ENCODE measurements at places on chromosomes 4 and X.

GRCh38 chr4:25504932-25505636 lies 128.0 kb downstream of the ANAPC4 start:
- no peak for DNase-seq

DNA sequence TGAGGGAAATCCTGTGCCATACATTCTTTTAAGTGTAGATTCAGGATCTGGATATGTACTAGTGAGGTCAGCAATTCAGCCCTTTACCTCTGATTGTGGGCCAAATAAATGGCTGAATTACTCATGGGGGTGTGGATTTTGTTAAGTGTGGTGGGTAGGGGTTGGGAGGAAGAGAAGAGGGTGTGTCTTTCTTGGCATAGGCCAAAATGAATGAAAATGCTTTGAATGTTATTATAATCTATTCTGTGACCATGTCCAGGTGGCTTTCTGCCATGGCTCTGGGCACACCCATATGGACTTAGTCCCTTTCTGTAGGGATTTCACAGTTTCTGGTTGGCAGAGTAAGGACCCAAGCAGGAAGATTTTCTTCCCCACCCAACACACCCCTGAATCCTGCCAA lies 244.3 kb downstream of the CBR4 start:
- DNase-seq: no peak

- DNase-seq: no peak
Measured at GRCh38 chrX:19024366-19024765, 40.5 kb upstream of the PHKA2 start.

DNA sequence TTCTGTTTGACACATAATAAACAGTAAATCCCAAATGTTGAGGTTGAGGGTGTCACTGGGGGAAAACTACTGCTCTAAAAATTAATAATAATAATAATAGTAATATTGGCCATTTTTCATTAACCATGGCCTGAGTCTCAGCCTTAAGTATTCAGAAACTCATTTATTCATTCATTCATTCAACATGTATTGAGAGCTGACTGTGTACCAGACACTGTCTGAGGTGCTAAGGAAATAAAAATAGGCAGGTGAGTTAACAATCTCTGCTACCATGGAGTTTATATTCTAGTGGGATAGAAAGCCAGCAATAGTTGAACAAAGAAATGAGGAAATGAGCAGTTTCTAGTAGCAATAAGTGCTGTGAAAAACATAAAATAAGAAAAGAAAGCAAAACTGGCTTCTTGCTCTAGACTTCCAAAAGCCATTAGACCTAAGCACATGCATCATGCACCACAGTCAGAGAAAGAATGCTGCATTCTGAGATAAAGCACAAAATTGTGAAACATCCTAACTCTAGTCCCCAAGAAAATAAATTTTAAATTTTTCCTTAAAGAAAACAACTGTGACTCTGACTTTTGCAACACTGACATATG lies 278.7 kb downstream of the RCHY1 start:
- DNase-seq: no peak

DNA sequence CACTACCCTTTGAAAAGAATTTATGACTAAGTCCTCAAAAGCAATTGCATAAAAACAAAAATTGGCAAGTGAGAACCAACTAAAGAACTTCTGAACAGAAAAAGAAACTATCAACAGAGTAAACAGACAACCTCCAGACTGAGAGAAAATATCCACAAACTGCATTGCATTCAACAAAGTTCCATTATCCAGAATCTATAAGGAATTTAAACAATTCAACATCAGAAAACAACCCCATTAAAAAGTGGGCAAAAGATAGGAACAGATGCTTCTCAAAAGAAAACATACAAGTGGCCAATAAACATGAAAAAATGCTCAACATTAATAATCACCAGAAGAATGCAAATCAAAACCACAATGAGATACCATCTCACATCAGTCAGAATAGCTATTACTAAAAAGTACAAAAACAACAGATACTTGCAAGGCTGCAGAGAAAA lies 130.2 kb downstream of the GASK1B start:
- DNase-seq: no peak

- no peak for DNase-seq
Measured at GRCh38 chr4:41379230-41379629, 122.5 kb downstream of the UCHL1 start.

DNA sequence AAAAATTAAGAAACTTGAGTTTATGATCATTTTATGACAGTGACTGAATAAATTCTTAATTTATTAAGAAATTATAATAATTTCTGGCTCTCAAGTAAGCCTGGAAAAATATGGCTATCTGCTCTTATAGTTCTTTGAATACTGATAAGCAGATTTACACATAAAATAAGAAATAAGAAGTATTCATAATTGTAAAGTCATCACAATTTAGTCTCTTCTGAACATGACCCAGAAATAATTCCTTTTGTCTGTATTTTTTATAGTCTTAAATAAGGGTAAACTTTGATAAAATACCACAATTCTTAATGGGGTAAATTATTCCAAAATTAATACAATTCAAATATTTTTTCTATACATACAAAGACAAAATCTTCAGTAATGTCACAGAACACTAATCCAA lies 72.7 kb downstream of the ANKRD17 start:
- no peak for DNase-seq

- no peak for DNase-seq
Measured at GRCh38 chr4:40439519-40439918, 104.4 kb downstream of the CHRNA9 start.

- no peak for DNase-seq
Measured at GRCh38 chr4:100581337-100581736, 63.5 kb upstream of the EMCN start.

- DNase-seq: no peak
Measured at GRCh38 chr4:8380511-8381415, 59.8 kb downstream of the ACOX3 start.

DNA sequence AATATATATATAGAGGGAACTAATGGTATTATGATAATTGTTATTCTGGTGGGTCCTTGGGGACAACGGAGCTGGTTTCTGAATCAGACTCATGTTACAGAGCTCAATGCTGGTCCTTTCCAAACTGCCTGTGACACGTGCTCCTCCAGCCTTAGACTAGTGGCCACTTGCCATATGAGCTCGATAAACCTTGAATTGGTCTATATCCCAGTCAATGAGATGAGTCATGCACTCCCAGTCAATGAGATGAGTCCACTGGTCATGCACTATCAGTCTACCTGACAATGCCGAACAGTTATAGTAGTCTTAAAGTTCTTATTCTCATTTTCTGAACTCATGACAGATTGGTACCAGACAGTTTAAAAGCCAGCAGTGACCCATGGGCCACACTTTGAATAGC lies 325.2 kb downstream of the LDB2 start:
- no peak for DNase-seq

DNA sequence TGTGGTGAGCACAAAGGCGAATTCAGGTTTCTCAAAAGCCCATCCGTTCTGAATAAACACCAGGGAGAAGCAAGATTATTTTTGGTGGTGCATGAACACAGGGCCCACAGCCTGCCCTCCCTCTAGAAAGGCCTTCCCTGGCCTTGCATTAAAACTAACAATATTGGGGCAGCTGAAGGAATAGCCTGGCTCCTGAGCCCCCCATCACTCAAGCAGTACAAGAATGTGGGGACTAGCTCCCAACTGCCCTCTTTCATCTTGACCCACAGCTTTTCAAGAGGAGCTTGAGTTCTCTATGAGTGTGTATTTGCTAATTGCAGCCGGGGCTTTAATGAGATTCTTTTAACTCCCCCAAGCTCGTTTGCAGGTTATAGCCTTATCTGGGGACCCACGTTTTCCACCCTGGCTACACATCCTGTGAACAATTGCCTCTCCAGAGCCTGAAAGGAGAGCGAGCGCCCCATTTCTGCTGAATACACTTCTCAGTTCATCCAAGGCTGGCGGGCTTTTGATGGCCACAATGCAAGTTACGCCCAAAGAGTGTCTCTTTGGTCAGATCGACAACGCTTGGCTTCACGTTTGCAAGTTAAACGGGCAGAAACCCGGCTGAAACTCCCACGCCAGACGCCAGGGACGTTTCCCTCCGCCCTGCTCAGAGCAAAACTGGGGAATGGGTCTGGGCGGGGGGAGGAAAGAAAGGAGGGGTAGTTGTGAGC lies 4.7 kb upstream of the GSX2 start:
- no peak for DNase-seq

DNA sequence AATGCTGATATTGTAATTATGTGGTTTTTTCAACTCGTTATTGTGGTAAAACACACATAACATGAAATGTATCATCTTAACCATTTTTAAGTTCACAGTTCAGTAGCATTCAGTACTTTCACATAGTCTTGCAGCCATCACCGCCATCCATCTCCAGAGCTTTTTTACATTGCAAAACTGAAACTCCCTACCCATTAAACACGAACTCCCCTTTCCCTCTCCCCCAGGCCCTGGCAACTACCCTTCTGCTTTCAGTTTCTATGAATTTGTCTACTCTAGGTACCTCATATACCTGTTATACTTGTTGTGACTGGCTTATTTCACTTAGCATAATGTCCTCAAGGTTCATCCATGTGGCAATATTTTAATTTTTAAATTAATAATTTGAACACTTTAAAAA lies 380.6 kb downstream of the MAPK10 start:
- no peak for DNase-seq

DNA sequence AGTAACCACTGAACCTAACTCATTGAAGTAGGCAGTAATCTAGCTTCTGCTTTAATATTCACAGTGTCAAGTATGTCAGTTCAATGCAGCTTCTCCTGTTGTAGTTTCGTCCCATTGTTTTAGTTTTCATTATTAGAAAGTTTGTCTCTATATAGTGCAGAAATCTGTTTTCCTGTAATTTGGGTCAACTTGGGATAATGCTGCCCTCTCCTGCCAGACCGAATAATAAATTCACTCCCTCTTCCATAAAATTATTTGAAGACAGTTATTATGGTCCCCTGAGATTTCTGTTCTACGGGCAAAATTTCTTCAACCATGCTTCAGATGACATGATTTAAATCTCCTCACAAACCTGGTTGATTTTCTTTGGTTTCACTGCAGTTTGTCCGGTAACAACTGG lies 4.6 kb upstream of the LUZP4 start:
- no peak for DNase-seq

- DNase-seq: no peak
Measured at GRCh38 chr4:8073206-8073863, 85.3 kb downstream of the ABLIM2 start.

GRCh38 chr4:777520-778262 lies 48.2 kb downstream of the CPLX1 start:
- no peak for DNase-seq

DNA sequence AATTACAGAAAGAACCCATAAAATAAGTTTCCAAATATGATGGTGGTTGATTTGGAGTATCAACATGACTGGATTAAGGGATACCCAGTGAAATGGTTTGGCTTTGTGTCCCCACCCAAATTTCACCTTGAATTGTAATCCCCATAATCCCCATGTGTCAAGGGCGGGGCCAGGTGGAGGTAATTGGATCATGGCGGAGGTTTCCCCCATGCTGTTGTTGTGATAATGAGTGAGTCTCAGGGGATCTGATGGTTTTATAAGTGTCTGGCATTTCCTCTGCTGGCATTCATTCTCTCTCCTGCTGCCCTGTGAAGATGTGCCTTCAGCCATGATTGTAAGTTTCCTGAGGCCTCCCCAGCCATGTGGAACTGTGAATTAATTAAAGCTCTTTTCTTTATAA lies 39.1 kb downstream of the WDFY3 start:
- DNase-seq: no peak

DNA sequence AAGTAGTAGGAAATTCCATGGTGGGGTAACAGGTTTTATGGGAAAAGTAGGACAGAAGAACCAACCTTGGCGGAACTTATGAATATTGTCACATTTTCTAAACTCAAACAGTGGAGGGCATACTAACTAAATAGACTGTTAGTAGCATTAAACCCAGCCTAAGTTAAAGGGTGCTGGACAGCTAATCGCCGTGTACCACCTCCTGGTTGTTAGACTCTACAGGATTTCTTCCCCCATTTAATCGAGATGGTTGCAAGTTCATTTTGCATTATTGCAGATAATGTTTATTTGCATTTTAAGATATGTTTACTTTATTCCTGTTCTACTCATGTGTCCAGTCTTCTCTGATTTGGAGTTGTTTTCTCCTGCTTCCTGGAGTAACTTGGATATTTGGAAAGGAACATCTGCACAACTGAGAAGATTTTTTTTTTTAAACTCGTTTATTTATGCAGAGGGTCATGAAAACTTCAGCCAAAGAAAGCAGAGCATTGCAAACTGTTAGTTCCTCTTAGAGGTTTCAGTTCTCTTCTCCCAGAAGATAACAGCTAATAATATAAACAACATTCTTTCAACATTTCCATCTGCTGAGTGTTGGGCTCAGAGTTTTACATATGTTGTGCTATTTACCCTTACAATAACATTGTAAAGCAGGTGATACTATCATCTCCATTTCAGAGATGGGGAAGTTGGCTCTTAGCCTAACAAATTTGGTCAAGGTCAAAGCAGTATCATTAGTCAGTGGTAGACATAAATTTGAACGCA lies 51.5 kb upstream of the TBC1D9 start:
- DNase-seq: no peak

GRCh38 chr4:89379511-89380044 lies 72.0 kb upstream of the GPRIN3 start:
- no peak for DNase-seq
